ACHN (cell line): ENCODE measurements at places on chromosomes 2 and 18.

DNA sequence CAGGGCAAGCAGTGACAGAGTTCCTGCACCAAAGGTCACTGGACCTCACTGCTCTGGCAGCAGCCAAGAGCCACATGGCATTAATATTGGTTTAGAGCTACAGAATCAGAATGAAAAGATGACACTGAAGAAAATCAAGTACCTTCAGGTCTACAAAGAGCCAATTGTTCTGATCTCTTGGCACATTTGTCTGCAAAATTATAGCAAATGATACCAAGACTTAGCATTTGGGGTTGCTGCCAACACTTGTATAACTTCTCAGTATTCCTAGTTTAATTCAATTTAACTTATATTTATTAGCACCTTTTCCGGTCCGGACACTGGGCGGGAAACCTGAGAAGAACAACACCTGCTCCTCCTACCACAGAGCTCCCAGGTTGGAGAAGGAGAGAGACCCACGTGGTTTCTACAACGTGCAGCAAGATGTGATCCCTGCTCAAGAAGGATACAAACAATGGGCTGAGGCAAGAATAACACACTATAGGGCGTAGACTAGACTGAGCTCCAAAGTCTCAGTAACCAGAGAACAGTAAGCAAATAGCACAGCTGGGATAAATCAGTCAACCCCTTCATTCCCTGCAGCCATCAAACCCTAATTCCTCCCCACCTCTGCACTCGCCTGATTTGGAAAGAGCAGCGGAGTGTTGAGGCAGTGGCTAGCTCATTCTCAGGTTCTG lies 2.4 kb downstream of the LRRC30 start:
- no peak for DNase-seq

DNA sequence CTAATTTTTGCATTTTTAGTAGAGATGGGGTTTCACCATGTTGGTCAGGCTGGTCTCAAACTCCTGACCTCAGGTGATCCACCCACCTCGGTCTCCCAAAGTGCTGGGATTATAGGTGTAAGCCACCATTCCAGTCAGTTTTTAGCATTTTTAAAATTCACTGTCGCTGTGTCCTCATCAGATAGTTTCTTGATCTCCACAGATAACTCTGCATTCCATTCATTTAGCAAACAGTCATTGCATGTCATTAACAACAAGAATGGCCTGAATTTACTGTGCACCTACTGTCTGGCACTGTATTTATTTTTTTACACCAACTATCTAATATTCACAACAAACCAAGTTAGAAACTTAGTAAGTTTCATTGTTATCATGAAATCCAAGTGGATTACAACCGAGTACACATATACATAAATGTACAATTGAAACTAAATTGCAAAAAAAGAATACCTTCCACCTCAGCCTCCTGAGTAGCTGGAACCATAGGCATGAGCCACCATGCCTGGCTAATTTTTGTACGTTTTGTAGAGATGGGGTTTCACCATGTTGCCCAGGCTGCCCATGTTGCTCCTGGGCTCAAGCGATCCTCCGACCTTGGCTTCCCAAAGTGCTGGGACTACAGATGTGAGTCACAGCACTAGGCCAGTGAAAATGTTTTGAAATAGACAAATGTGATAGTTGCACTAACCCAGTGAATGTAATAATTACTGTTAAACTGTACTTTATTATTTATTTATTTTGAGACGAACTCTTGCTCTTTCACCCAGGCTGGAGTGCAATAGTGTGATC lies 4.3 kb downstream of the MCEE start:
- no peak for DNase-seq

DNA sequence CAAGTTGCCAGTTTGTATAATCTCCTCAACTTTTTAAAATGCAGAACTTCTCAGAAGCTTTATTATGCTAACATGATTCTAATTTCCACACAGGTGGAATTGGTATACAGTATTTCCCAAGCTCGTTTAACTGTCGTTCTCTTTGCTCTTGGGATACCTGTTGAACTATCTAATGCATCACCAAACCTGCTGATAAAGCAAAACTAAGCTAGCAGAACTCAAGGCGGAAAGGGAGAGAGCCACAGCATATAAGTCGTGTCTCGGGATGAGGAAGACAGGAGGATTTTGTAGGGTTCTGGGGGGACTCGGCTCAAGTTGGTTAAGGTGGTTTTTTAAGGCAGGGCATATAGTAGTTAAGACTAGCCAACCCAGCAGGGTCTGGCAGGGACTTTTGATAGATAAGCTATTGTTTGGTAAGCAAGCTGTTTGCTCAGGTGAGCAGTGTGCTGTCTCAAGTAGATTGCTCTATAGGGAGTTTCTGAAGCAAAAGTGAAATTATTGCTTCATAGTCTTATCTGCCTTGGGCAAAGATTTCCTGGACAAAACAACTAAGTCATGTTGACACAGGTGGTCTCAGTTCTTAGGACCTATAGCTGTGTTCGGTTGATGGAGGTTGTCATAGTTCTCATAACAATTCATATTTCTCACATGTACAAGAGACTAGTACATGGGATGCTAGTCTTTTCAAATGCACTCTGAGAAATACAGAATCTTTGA lies 28.2 kb upstream of the CHRNA1 start:
- DNase-seq: no peak

DNA sequence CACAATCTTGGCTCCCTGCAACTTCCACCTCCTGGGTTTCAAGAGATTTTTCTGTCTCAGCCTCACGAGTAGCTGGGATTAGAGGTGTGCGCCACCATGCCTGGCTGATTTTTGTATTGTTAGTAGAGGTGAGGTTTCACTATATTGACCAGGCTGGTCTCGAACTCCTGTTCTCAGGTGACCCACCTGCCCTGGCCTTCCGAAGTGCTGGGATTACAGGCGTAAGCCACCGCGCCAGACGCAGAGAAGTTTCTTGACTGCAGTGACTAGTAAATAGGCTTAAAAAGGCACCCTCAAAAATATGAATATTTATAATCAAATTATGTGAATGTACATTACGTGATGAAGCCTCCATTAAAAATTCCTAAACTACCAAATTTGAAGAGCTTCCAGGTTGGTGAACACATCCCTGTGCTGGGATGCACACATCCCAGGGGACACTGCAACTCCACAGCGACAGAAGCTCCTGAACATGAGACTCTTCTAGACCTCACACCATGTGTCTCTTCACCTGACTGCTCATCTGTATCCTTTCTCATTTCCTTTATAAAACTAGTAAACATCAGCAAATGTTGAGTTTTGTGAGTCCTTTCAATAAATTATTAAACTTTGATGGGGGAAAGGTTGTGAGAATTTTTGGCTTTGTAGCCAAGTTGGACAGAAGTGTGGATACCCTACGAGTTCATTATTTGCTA lies 203.3 kb upstream of the SPOPL start:
- DNase-seq: no peak

DNA sequence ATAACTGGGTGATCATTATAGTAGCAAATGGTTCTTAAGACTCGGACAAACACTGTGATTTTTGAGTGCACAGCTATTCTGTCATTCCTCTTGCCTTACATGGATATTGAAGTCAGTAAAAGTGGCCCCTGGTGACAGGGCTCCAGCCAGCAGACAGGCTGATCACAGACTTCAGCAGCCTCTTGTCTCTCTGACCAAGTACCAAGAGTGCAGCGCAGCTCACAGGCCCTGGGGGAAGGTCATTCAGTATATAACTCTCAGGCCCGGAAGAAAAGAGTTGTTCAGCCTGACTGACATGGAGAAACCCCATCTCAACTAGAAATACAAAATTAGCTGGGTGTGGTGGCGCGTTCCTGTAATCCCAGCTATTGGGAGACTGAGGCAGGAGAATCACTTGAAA lies 202.6 kb downstream of the HRH4 start:
- no peak for DNase-seq

- DNase-seq: peak; percentile 3
Observed at GRCh38 chr18:2847317-2848246, 776 bp downstream of the EMILIN2 start.

- no peak for DNase-seq
Observed at GRCh38 chr2:83168377-83168776, 1290.7 kb downstream of the SUCLG1 start.

- DNase-seq: no peak
Observed at GRCh38 chr18:44871771-44872170, 191.1 kb downstream of the SETBP1 start.

GRCh38 chr18:74430806-74431571 lies 26.1 kb downstream of the DIPK1C start:
- DNase-seq: no peak

- no peak for DNase-seq
Observed at GRCh38 chr2:88239781-88240180, 69.6 kb downstream of the THNSL2 start.

- no peak for DNase-seq
Observed at GRCh38 chr18:28504066-28504465, 327.1 kb upstream of the CDH2 start.

- no peak for DNase-seq
Observed at GRCh38 chr2:195535911-195536522, 121.0 kb upstream of the SLC39A10 start.

GRCh38 chr2:162934191-162934590 lies 95.6 kb upstream of the KCNH7 start:
- no peak for DNase-seq

GRCh38 chr2:105969552-105969951 lies 224.5 kb downstream of the UXS1 start:
- no peak for DNase-seq

GRCh38 chr2:108346827-108347226 lies 30.9 kb upstream of the SULT1C4 start:
- DNase-seq: no peak

DNA sequence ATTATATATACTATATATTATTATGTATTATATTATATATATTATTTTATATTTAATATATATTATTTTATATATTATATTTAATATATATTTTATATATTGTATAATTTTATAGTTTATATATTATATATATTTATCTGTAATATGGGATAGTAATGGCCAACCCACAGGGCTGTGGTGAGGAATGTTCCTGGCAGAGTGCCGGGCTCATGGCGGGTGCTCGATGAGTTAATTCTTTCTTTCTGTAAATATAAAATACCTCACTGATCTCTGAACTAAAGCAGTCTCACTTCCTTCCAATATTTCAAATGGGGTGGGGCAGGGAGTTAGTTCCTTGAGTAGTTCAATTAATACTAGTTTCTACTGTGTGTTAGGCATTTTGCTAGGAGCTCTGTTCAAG lies 389.4 kb downstream of the TSN start:
- no peak for DNase-seq

GRCh38 chr2:64653109-64654062 lies at the start of gene SERTAD2:
TSS of gene SERTAD2 (minus strand) at chr2:64653913. CDS start at chr2:64636871, 17,042 bp downstream.
- peak; percentile 84 for DNase-seq

DNA sequence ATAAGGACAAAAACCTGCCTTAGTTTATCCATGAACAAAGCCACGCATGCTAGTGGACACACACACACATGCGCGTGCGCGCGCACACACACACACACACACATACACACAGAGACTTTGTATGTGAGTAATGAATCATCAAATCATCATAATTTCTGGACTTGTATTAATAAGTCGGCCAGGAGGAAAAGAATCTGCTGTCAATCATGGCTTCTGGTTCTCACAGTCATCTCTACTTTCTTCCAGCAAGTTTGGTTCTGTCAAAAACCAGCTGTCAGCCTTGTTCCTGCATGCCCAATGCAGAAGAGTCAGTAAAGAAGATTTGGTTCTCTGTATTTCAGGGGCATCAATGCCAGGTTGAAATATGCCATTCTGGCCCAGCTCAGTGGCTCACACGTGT lies 1.1 kb upstream of the TTR start:
- DNase-seq: no peak

DNA sequence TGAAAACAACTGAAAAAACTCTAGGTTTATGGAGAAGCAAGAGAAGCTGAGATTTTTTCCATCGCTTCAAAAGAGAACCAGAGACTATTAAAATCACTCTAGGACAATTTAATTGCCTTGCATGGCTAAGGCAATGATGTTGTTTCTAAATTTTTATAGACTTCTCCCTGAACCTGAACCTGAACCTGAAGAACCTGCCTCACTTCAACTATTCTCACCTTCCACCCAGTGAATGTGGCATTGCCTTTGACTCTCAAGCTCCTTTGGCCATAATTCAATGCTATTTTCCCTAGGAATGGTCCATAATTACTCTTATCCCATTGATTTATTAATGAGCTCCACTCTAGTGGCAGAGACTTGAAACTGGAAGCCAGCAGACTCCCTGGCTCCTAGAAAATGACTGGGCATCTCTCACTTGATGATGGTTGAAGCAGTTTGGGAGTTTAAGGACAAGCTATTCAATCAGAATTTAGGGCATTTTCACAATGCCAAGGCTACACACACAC lies 303.8 kb upstream of the UBE2E3 start:
- no peak for DNase-seq

DNA sequence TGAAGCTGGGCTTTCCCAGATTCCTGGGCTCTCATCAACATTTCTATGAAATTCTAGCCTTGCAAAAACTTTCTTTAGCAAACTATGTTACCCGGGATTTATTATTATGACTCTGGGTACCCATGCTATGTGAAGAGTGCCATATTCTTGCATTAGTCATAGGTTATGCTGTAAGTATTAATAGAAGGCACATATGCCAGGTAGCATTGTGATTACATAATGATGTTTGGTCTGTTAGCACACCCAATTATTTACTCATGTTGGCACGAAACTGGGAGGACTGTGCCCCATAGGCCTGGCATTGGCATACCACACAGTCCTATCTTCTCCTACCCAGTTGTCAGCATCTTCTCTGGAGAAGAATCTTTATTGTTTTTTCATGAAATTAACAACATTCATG lies 171.0 kb downstream of the SLC4A3 start:
- peak; percentile 29 for DNase-seq

- DNase-seq: peak; percentile 44
Observed at GRCh38 chr2:119028327-119029174, 86.6 kb downstream of the MARCO start.

- no peak for DNase-seq
Observed at GRCh38 chr2:134408386-134408785, 154.5 kb downstream of the MGAT5 start.

- no peak for DNase-seq
Observed at GRCh38 chr2:238848691-238848975, 748 bp downstream of the TWIST2 start.

- DNase-seq: no peak
Observed at GRCh38 chr2:128036748-128037607, 9.1 kb upstream of the SAP130 start.

- no peak for DNase-seq
Observed at GRCh38 chr18:75170916-75171315, 38.0 kb downstream of the PTGR3 start.

- DNase-seq: no peak
Observed at GRCh38 chr18:11585596-11585995, 23.8 kb upstream of the SLC35G4 start.
